ENCODE measurements at places on chromosomes 13 and 19.

GRCh38 chr19:5957170-5957569, 20.8 kb downstream of the RANBP3 start:
- DNase-seq, result no peak

DNA sequence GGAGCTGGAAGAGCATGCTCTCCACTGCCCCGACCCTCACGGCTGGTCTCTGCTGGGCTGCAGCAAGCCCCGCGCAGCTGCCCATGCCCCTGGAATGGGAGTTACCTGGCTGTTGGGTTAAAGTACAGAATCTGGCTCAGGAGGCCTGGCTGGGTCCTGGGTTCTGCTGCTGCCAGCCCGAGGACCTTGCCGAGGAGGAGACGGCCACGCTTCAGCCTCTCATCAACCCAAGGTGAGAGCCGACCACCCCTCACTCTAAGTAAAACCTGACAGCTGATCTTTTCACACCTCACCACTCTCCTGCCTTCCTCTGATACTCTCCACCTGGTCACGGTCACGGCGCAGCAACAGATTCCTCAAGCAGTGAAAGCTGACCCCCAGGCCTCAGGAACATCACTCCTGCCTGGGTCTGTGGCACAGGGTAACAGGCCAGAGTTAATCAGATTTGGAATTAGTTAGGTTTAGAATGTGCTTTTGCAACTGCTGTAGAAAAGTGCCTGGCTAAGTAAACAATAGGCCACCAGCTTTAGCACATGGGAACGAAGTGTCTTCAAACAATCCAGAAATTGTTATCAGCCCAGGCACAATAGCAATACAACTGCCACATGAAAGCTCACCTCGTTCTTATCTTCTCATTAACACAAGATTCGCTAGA, 20.5 kb downstream of the RAB20 start:
- no peak for DNase-seq

GRCh38 chr13:100197591-100198365, 108.9 kb downstream of the PCCA start:
- no peak for DNase-seq

GRCh38 chr13:24888291-24888931, 124.4 kb downstream of the RNF17 start:
- DNase-seq, result no peak

DNA sequence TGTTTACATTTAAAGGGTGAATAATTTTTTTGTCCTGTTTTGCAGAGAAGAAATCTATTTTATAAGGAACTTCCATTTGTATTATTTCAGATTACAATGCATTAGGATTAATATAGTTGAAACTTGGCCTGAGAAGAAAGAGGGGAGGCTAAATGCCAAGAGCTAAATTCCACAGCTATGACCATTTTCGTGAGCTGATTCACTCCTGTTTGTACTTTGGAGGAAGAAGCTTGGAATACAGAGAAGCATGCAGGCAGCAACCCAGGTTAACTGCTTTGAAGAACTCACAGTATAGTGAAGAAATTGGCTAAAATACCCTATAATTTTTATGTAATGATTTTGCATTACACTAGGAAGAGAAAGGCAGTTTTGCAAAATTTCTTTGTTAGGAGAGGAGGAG, 309.4 kb upstream of the KLF12 start:
- no peak for DNase-seq

- no peak for DNase-seq
Measured at GRCh38 chr19:29880498-29881081, 61.4 kb upstream of the URI1 start.

DNA sequence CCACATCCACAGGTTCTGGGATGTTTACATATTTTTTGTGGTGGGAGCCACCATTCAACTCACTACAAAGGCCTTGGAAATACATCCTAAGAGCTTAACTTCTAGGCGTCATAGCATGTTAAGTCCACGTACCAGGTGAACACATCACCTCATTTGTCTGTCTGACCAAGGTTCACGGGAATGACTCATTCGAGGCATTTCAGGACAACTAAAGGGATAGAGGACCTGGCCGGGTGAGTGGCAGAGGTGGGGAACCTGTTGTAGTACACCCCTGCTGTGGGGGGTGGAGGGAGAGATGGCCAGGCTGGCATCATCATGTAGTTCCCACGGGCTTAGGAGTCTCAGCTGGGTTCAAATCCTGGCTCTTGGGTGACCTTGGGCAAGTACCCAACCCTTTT, 51.5 kb downstream of the BICRA start:
- DNase-seq, result no peak

DNA sequence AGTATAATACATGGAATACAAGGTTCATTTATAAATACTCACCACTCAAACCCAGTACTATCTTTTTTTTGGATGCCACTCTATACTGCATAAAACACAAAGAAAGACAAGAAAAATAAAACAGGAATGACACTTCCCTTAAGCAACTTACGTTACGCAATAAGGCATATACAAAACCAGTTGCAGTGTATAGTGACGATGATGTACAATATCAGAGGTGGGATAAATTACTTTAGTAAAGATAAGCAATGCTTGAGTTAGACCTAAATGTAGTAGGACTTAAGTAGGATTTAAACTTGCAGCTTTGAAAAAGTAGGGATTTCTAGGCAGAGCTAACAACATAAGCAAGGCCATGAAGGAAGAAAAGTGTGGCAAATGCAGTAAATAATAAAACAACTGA, 374.9 kb downstream of the SPRY2 start:
- no peak for DNase-seq

DNA sequence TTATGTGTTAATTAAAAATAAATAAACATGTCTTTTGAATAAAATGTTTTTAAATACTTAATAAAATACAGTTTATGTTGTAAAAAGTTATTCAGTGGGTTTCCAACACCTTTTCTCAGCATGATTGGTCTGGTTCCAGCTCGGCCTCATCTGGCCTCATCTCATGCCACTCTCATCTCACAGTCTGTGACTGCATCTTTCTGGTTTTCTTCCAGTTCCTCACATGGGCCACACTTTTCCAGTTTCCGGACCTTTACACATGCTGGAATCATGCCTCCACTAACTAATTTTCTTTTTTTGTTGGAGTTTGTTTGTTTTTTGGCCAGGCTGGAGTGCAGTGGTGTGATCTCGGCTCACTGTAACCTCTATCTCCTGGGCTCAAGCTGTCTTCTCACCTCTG, 82.5 kb downstream of the RUBCNL start:
- DNase-seq, result no peak

- DNase-seq, result no peak
Measured at GRCh38 chr13:31007417-31007816, 75.0 kb downstream of the TEX26 start.

DNA sequence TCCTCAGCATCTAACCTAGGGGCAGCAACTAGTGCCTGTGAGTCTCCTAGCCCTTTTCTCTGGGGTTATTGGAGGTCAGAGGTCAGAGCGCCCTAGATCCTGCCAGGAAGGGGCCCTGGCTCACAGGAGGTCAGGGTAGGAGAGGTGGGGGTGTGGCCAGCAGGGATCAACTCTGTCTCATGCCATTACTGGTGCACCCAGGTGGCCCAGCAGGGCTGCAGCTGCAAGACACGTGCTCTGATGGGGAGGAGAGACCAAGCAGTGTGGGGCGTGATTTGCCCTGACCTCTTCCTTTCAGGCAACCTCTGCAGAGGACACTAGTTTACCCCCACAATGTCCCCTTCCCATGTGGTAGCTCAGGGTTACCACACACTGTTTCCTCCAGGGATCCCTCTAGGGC, 73.3 kb upstream of the ZNF30 start:
- no peak for DNase-seq

DNA sequence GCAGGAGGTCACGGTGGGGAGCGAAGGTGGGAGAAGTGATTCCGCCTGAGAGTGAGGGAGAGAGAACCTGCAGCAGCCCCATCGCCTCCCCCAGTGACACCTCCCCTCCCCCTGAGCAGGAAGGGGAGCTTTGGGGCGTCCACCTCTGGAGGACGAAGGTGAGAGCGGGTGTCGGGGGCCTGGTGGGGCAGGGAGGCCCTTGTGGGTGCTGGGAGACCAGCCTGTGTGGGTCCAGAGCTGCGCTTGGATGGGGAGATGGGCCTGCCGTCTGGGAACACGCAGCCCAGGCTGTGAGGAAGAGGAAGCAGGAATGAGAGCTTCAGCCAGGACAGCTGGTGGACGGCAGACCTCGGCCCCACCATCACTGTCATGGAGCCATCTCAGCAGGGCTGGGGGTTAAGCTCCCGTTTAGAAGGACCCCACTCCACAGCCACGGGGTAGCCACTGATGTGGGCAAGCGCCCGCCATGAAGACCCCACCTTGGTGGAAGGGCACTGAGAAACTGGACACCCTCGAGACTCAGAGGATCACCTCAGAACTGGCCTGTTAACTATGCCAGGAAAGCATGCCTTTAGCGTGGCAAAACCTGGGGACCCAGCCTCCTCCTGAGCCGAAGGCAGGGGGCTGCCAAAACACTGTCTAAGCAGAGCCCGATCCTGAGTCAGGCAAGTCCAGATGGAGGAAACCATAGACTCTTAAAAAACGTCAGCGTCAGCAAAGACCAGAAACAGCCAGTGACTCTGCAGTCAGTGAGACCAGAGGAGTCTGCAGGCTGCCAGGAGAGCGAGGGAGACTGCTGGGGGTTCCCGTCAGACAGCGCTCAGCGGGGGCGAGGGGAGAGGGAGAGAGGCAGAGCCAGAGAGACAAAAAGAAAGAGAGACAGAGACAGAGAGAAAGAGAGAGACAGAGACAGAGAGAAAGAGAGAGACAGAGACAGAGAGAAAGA, 6.4 kb upstream of the PROZ start:
- DNase-seq, result no peak

- no peak for DNase-seq
Measured at GRCh38 chr19:34017601-34018000, 154.7 kb upstream of the LSM14A start.

DNA sequence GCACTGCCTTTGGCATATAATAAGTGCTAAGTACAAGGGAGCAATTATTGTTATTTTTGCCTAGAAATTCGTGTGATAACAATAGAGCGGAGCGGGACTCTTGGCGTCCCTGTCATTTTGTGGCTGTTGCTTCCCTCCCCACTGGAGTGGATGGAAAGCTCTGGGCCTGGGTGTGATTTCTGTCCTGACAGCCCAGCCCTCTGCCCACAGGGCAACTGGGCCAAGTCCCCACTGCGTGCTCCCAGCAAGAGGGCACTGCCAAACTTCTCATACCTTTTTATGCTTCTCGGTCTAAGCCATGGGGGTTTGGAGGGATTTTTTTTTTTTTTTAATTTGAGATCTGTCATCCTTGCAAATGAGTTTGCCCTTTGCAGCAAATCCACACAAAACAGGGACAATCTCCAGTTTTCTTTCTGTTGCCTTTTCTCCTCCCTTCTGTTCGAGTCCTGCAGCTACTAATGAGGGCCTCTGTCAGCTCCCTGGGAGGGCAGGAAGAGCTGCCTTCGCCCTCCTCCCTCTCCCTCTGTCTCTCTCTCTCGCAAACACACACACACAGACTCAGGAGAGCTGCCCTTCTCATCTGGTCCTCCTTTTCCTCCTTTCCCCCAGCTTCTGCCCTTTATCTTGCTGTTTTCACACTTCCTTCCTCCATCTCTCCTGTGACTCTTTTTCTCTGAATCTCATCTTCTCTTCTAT, 103.9 kb downstream of the DNAJC15 start:
- DNase-seq, result no peak

GRCh38 chr13:111958612-111959395, 108.1 kb upstream of the SOX1 start:
- no peak for DNase-seq

DNA sequence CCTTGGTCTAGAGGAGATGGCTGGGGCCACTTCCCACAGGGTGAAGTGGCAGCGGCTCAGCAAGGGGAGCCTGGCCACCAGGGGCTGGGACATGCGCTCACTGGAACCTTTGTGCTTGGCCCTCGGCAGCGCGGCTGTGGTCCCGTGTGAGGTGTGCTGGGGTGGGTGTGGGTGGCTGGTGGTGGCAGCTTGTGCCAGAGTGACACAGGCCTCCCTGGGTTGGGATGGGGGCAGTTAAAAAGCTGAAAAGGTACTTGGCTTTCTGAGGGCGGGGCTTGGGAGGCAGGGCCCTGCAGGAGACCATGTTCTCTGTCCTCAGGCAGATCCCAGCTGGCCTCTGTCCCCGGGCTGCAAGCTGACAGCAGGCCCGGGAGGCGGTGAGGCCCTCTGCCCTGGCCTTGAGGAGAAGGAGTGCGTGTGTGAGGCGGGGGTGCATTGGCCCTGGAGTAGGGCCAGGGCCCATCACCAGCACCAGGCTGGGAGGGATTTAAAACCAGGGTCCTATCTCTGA, 17.3 kb downstream of the MPND start:
- DNase-seq, result no peak

- DNase-seq, result no peak
Measured at GRCh38 chr19:30107251-30107650, 165.2 kb downstream of the URI1 start.

GRCh38 chr19:51163257-51163656, 21.2 kb downstream of the SIGLEC7 start:
- no peak for DNase-seq

GRCh38 chr19:51103926-51104341, 4.3 kb downstream of the CTU1 start:
- DNase-seq, result no peak

DNA sequence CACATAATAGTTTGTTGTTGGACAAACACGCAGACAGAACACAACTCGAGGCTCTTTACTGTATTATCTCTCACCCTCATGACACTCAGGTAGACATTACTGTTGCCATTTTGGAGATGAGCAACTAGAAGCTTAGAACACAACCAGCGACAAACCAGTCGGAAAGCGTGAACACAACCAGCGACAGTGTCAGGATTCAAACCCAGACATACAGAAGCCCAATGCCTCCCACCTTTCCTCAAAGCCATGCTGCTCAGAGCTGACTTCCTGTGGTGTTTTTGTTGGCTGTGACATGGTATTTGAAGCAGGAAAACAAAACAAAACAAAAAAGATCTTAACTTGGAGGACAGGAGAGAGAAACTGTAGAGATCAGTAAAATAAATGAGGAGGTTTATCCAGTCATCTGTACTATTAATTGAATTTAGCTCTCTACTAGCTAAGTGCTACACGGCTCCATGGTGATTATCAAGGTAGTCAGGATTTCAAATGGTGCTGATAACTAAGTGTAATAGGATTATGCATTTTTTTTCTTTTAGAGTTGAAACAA, 92.1 kb downstream of the STARD13 start:
- DNase-seq, result no peak

GRCh38 chr13:67520886-67521285, 290.8 kb upstream of the PCDH9 start:
- DNase-seq, result no peak

- DNase-seq, result no peak
Measured at GRCh38 chr13:28251466-28251865, 113.1 kb downstream of the PAN3 start.
